ENCODE measurements at places on chromosomes 4 and X.

DNA sequence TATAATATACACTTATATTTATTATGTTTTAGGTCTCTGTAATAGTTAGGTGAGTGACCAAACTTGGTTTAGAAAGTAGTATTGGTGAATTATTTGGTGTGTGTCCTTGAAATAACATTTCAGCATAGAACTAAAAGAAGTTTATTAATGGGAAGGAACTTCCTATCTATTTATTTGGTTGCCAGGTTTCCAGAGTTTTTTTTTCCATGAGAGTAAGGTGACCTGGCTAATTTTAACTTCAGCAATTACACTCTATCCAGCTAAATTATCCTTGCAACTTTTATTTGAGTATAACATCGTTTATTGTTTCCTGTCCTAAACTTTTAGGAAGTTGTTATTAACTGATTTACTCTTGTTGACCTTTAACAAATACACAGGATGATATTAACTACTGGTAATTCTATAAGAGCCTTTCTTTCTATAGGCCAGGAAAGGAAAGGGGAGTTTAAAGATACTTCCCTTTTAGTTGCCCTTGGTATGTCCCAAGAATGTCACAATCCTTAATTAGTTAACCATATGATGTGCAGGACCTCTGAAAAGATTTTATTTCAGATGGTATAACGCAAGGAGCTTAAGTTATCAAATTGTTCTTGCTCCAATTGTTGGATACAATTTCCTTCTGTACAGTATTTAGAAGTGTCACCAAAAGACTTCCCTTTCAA, 18.9 kb downstream of the PRDM8 start:
- no peak for DNase-seq

- DNase-seq: no peak
These were observed 14.0 kb downstream of the TMEM154 start for GRCh38 chr4:152665691-152666395.

- DNase-seq: no peak
These were observed 321.2 kb upstream of the F9 start for GRCh38 chrX:139209342-139209741.

- DNase-seq: no peak
These were observed 1040.0 kb downstream of the STPG2 start for GRCh38 chr4:97103252-97103651.

GRCh38 chr4:158302076-158302866, 92.0 kb downstream of the TMEM144 start:
- no peak for DNase-seq

DNA sequence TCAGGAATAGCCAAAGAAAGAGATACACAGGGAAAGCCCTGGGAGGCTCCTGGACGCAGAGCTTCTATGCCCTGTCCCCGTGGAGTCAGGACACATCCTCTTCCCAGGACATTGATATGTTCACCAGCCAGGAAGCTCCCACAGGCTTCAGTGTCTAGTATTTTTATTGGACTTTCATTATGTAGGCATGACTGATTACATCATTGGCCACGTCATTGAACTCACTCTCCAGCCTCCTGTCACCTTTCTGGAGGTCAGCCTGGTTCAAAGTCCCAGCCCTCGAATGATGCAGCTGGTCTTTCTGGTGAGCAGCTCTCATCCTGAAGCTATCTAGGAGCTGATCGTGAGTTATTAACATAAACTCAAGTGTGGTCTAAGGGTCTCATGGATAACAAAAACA, 104.1 kb downstream of the CPEB2 start:
- DNase-seq: no peak

GRCh38 chr4:109798866-109799265, 2.9 kb downstream of the CFI start:
- no peak for DNase-seq

- no peak for DNase-seq
These were observed 46.1 kb downstream of the PSAPL1 start for GRCh38 chr4:7388627-7389026.

GRCh38 chrX:79270401-79270800, 96.7 kb downstream of the ITM2A start:
- DNase-seq: no peak

- DNase-seq: no peak
These were observed 917 bp downstream of the MYL5 start for GRCh38 chr4:675036-675882.

- DNase-seq: no peak
These were observed 94.1 kb upstream of the WDR17 start for GRCh38 chr4:175971388-175972179.

- no peak for DNase-seq
These were observed 231.5 kb downstream of the MAML3 start for GRCh38 chr4:139922406-139923024.

GRCh38 chr4:151417164-151417571, 8.2 kb downstream of the FHIP1A start:
- no peak for DNase-seq

- no peak for DNase-seq
These were observed 68.3 kb upstream of the DDX3X start for GRCh38 chrX:41265615-41266014.

- no peak for DNase-seq
These were observed 135.5 kb downstream of the TRAM1L1 start for GRCh38 chr4:116949856-116950255.

GRCh38 chrX:111857534-111858060, 18.4 kb upstream of the TRPC5OS start:
- DNase-seq: no peak

- DNase-seq: no peak
These were observed 8.3 kb upstream of the HAND2 start for GRCh38 chr4:173538148-173538908.

DNA sequence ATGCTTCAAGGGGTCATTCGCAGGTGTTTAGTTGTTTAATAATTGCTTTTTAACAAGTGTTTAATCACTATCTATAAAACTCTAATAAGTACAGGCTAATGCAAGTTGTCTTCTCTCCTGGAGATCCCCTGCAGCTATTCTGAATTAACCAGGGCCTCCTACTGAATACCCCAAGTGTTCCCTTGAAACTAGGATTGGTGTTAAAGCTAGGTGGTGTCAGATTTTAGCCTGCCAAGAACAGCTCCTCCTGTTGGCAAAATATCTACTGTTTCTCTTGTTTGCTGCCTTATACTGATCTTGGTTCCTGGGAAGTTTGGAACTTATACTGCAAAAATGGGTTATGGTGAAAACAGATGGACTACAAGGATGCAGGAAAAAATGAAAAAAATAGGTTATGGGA, 26.1 kb upstream of the TMEM154 start:
- no peak for DNase-seq

DNA sequence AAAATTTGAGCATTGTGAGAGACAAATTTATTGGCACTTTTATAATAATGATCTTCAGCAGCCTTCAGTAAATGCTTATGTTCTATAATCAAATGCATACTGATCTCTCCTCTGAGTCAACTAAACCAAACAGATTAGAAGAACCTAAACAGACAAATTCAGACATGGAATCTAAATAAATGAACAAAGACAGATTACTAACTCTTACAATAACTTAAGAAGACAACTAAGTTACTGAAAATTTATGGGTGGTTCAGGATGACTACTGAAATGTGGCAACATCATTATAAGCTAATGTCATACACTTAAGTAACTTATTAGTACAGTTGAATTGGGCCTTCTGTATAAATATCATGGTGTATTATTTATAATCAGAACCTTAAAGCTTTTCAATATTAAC, 127.3 kb downstream of the NEK1 start:
- DNase-seq: no peak

DNA sequence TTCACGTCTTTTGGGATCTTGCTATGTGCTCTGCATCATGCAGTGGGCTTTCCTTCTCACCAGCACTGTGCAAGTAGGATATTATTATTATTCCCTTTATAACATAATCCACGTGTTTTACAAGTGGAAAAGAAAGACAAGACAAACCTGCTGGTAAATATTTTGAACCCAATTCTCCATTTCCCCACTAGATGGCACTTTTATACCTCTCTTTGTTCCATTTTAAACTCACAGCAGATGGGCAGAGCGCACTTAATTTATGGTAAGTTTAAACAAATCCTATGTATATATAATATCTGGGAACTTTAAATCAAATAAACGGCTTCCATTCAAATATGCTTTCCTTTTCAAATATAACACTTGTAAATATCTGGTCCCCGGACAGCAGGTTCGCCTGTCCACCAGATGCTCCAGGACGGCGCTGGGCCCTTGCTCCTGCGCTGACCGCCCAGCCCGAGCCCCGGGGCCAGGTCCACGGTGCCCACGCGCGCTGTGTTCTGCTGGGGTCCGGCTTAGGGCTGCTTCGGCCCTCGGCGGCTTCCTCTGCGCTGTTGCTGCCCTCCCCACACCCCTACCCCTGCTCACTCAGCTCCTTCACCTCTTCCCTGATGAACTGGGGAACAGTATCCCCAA, 31.1 kb downstream of the F11 start:
- DNase-seq: no peak
